Endothelial cell (in vitro differentiated cells): ENCODE measurements at places on chromosomes 7 and 10.
A peak's percentile ranks its signal among the peaks of the same experiment; 100 is the strongest.

DNA sequence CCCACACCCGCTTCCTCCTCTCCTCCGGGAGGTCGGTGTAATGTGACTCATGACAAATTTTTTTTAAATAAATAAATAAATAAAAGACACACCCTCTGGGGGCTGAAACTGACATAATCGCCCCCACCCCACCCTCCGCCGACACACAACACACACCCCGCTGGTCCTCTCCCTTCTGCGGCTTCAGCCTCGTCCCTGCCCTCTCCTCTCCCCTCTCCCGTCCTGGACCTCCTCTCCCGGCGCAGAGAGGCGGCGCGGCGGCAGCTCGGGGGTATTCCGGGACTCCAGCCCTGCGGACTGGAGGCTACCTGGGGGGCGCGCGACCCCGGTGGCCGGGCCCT is 686 bp downstream of the ABI1 start:
- peaks cover 3% of the 10 kb centered on the region for H3K36me3 ChIP-seq
- H3K27ac ChIP-seq: peak overlapping the region; percentile 98
- H3K27me3 ChIP-seq: peaks cover 5% of the 10 kb centered on the region
- peak; percentile 63 for DNase-seq
- H3K4me1 ChIP-seq: peaks cover 33% of the 10 kb centered on the region

- H3K4me3 ChIP-seq: no peak overlapping the region
- H3K36me3 ChIP-seq: no peaks in the 10 kb centered on the region
- H3K4me1 ChIP-seq: no peaks in the 10 kb centered on the region
- DNase-seq: no peak
These were observed 24.5 kb upstream of the AGMO start for GRCh38 chr7:15586266-15586665.

- peaks cover 3% of the 10 kb centered on the region for H3K4me1 ChIP-seq
- H3K27me3 ChIP-seq: peaks cover 2% of the 10 kb centered on the region
- no peaks in the 10 kb centered on the region for H3K36me3 ChIP-seq
- no peak overlapping the region for H3K4me3 ChIP-seq
These were observed 163.1 kb downstream of the CAMK1D start for GRCh38 chr10:12512332-12513002.

DNA sequence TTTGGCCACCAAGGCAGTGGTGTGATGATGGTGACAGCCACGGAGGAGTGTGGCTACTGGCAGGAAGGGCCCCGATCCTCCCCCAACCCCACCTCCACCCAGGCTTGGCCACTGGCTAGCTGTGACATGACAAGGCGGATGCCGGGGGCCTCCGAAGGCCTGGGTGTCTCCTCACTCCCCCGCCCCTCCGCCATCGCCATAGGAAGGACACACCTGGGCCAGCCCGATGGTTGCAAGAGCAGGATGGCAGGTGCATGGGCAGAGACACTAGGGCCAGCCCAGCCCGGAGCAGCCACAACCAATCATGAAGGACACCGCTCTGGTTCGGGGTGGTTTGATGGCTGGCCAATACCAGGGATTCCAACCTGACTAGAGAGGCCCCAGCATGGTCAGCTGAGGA is 81.0 kb downstream of the PTPRN2 start:
- peaks cover 21% of the 10 kb centered on the region for H3K36me3 ChIP-seq
- H3K4me3 ChIP-seq: no peak overlapping the region
- no peaks in the 10 kb centered on the region for H3K4me1 ChIP-seq
- H3K27me3 ChIP-seq: peaks cover 17% of the 10 kb centered on the region
- H3K27ac ChIP-seq: no peak overlapping the region
- no peak for DNase-seq

GRCh38 chr7:71453630-71454029 is 321.7 kb downstream of the GALNT17 start:
- no peaks in the 10 kb centered on the region for H3K4me1 ChIP-seq
- peaks cover 2% of the 10 kb centered on the region for H3K27me3 ChIP-seq
- H3K27ac ChIP-seq: no peak overlapping the region
- no peak for DNase-seq

DNA sequence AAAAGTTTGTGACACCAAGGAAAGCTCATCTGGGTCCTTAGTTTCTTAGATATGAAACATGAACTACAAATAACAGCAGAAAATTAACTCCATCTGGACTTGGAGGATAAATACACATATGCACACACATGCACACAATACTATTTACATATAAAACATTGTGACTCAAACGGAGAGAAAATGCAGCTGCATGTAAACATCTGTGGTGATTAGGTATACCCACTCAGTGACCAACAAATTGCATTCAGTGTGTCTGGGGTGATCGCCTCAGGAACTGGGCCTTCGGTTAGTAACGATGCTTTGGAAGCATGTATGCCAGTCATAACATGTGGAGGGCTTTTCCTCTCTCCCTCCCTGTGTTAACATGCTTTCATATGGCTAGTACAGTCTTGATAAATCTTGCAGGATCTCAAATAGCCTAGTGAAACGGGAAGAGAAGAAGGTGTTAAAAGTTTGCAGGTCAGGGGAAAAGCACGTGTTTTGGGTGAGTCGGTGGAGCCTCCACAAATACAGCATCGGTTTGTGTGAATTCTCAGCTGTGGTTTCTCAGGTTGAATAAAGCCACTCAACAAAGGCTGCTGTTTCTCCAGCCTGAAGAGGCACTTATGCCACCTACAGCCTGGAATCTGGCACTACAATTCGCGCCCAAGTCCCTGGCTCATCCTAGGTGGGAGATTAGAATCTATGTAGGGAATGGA is 8.7 kb upstream of the GLRX3 start:
- no peak overlapping the region for H3K4me3 ChIP-seq
- no peaks in the 10 kb centered on the region for H3K4me1 ChIP-seq
- H3K36me3 ChIP-seq: no peaks in the 10 kb centered on the region
- DNase-seq: peak; percentile 65
- H3K27ac ChIP-seq: no peak overlapping the region

DNA sequence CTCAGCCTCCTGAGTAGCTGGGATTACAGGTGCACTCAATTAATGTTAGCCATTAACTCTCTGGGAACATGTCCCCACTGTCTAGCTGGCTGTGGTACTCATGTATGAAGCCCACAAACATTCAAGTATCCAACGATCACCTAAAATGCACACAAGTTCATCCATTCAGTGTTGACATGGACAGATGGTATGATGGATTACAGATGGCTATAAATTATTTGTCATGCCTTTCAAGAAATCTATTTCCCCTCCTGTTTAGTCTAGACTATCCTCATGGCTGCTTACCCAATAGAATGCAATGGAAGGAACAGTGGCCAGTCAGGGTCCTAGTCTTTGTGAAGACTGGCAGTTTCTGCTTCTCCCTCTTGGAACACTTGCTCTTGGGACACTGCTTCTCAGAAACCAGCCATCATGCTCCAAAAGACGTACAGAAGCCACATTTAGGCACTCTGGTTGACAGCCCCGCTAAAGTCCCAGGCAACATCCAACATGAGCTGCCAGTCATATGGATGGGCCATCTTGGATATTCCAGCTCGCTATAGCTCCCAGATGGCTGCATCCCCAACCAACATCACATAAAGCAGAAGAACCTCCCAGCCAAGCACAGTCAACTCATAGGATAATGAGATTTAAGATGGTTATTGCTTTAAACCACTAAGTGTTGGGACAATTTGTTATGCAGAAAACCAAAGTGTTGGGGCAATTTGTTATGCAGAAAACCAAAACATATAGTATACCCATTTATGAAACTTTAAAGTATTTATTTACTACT is 33.1 kb downstream of the MYL10 start:
- no peak overlapping the region for H3K4me3 ChIP-seq
- H3K4me1 ChIP-seq: no peaks in the 10 kb centered on the region
- H3K27me3 ChIP-seq: peaks cover 4% of the 10 kb centered on the region
- H3K36me3 ChIP-seq: no peaks in the 10 kb centered on the region

DNA sequence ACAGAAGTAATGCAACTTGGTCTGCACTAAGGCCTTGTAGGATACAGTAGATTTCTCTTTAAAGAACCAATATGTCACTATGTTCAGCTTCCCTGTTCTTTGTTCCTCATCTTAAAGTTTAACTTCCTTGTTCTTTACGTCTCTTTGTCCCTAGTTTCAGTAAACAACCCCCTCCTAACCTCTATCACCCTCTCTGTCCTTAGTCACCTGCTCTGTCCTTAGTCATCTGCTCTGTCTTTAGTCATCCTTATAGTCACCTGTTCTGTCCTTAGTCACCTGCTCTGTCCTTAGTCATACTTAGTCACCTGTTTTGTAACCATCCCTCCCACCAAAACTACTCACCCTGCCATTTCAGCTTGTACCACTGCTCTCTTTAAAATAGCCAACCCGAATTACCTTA is 144.6 kb upstream of the TMEM106B start:
- no peaks in the 10 kb centered on the region for H3K36me3 ChIP-seq
- H3K27ac ChIP-seq: no peak overlapping the region
- no peaks in the 10 kb centered on the region for H3K27me3 ChIP-seq
- no peak overlapping the region for H3K4me3 ChIP-seq
- no peaks in the 10 kb centered on the region for H3K4me1 ChIP-seq
- no peak for DNase-seq

- no peaks in the 10 kb centered on the region for H3K27me3 ChIP-seq
- H3K4me3 ChIP-seq: no peak overlapping the region
- H3K4me1 ChIP-seq: no peaks in the 10 kb centered on the region
- no peaks in the 10 kb centered on the region for H3K36me3 ChIP-seq
- DNase-seq: no peak
- no peak overlapping the region for H3K27ac ChIP-seq
These were observed 163.7 kb upstream of the CDC14C start for GRCh38 chr7:48760528-48761265.

DNA sequence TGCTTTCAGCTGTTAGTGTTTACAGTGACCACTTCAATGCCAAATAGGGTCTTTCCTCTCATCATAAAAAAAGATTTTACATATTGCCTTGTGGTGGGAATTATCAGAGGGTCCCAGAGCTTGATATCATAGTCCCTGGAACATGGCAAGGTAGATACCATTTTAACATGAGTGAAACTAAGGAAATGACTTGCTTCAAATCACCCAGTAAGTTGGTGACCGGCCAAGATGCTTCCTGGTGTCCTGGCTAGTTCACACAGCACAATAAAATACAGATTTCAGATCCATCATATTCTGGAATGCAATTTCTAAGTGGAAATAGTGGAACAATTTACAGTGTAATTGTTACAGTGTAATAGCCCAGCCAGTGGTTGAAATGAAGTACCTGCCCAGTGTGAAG is 36.6 kb downstream of the CNNM1 start:
- no peak overlapping the region for H3K4me3 ChIP-seq
- H3K27me3 ChIP-seq: peaks cover 2% of the 10 kb centered on the region
- no peak overlapping the region for H3K27ac ChIP-seq
- H3K36me3 ChIP-seq: no peaks in the 10 kb centered on the region

DNA sequence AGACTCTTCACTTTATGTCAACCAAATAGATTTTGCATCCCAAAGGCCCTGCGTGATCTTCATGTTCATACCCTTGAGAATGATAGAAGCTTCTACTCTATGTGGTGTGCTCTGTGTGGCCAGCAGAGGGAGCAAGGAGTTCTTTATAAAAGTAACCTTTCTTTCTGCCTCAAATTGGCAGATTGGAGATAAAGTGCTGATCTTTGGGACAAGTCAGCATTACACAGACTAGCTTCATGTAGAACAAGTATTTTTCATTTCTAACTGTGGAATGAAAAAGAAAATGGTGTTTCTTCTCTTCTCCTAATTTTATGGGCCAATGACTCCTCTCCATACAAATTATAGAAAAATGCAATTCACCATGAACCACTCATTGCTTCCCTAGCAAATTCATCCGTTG is 1214.1 kb downstream of the SORCS1 start:
- DNase-seq: peak; percentile 57
- H3K4me1 ChIP-seq: peaks cover 3% of the 10 kb centered on the region
- H3K4me3 ChIP-seq: no peak overlapping the region
- H3K27ac ChIP-seq: no peak overlapping the region
- no peaks in the 10 kb centered on the region for H3K27me3 ChIP-seq
- H3K36me3 ChIP-seq: no peaks in the 10 kb centered on the region

GRCh38 chr7:70210936-70211310 is 612.6 kb downstream of the AUTS2 start:
- DNase-seq: no peak
- H3K4me1 ChIP-seq: no peaks in the 10 kb centered on the region
- no peak overlapping the region for H3K4me3 ChIP-seq
- no peak overlapping the region for H3K27ac ChIP-seq
- no peaks in the 10 kb centered on the region for H3K36me3 ChIP-seq

DNA sequence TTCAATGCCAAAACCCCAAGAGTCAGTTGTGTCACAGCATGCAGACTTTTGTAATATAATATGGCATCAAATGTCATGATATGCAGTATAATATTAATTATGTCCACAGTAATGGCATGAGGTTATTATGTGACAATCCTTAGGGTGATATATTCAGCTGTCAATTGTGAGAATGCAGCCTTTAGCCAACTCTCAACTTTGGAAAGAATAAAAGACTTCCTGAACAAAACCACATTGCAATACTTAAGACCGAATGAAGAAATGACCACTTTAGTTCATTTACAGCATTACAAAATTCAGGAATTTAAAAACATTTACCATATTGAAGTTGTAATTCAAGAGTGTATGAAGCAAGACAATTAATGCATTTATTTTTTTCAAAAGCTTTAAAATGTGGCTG is 45.4 kb downstream of the CPVL start:
- H3K27ac ChIP-seq: no peak overlapping the region
- no peak for DNase-seq
- H3K4me1 ChIP-seq: no peaks in the 10 kb centered on the region
- no peaks in the 10 kb centered on the region for H3K36me3 ChIP-seq
- no peak overlapping the region for H3K4me3 ChIP-seq

- H3K36me3 ChIP-seq: peaks cover 10% of the 10 kb centered on the region
- H3K4me3 ChIP-seq: no peak overlapping the region
These were observed 228.5 kb downstream of the CDK14 start for GRCh38 chr7:90824386-90825307.

- no peak overlapping the region for H3K4me3 ChIP-seq
- peaks cover 21% of the 10 kb centered on the region for H3K4me1 ChIP-seq
- no peak overlapping the region for H3K27ac ChIP-seq
- H3K36me3 ChIP-seq: peaks cover 4% of the 10 kb centered on the region
- no peaks in the 10 kb centered on the region for H3K27me3 ChIP-seq
These were observed 39.3 kb downstream of the FAS start for GRCh38 chr10:89029785-89030437.

DNA sequence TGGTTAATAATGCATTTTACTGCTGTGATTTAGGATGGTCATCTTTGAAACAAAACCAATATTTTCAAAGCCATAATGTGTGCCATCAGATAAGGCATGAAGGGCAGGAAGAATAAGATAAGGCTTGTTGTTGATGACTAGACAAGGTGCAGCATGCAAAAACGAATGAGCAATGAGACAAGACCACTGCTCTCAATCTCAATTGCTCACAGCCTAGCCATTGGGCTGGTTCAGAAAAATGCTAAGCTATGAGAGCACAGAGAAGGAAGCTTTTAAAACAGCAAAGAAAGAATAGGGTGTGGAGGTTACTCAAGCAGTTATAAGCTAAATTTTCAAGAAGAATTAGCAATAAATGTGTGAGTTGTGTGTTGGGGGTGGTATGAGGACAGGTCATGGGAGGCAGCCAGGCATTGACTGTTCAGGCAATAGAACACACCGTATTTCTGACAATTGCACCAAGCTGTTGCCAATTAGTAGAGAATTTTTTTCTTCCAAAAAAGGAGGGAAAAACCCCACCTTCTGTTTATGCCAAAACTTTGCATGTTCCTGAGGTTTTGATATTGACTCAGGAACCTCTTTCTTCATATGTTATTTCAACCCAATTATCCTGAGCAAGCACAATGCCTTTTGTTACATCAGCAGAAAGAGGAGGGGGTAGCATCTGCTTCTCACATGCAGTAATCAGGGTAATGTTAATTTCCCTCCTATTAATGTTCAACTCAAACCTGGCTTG is 276.5 kb downstream of the HDAC9 start:
- DNase-seq: no peak
- H3K4me3 ChIP-seq: no peak overlapping the region
- no peak overlapping the region for H3K27ac ChIP-seq
- no peaks in the 10 kb centered on the region for H3K36me3 ChIP-seq

GRCh38 chr10:113493882-113494301 is 59.0 kb upstream of the HABP2 start:
- DNase-seq: no peak
- H3K36me3 ChIP-seq: no peaks in the 10 kb centered on the region
- no peak overlapping the region for H3K4me3 ChIP-seq
- H3K27me3 ChIP-seq: peaks cover 3% of the 10 kb centered on the region
- no peaks in the 10 kb centered on the region for H3K4me1 ChIP-seq
- H3K27ac ChIP-seq: no peak overlapping the region
